Fibroblast of mammary gland (primary cell): ENCODE measurements at places on chromosomes 11 and 22.
A peak's percentile ranks its signal among the peaks of the same experiment; 100 is the strongest.

GRCh38 chr22:50192436-50193204 is 6.9 kb downstream of the TRABD start:
- no peak for DNase-seq

DNA sequence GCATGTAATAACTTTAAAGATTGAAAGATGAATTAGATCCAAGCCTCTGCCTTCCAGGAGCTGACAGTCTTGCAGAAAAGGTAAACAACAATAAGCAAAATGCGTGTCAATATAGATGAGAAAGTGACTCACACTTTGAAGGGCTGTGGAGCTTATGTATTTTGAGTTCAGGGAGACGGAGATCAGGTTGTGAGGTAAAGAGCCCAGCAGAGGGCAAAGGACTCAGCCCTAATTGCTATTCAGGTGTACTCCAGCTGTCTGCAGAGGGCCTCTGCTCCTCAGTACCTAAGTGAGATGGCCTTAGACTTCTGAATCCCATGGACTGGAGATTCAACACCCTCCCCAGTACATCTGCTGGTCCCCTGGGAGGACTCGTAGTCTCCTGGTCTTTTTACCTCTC is 22.9 kb upstream of the CTR9 start:
- DNase-seq, result no peak

GRCh38 chr22:19656541-19657251 is 57.6 kb upstream of the SEPTIN5 start:
- no peak for DNase-seq

DNA sequence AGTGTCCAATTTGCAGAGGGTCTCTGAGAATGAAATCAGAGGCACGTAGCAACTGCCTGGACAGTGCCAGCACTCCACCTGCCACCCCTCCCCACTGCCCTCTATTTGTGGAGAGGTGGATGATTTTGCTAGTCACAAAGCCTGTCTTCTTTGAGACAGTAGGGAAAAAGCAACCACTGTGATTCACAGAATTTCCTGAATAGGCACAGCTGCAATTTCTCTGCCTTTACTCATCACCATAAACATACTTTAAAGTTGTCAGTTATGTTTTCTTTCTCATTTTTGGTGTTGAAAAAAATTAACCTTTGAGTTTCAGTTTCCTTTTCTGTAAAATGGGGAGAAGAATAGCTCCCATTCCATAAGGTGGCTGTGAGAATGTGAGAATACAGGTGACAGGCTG is 134.3 kb downstream of the TEAD1 start:
- DNase-seq, result peak; percentile 60

DNA sequence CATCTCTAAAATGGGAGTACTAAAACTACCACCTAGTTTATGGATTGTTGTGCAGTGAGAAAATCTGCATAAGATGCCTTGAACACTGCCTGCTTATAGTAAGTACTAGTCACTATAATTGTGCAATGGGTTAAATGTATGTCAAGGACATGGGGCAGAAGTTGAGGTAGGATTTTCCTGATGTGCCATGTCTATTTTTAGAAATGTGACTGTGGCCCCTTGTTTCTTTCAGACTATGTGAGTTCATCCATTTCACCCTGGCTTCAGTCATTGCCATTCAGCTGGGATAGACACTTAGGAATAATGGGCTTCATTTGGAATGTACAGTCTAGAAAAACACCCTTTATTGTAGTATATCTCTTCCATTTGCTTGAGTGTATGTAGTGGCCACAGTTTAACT is 51.4 kb downstream of the BDNF start:
- no peak for DNase-seq

DNA sequence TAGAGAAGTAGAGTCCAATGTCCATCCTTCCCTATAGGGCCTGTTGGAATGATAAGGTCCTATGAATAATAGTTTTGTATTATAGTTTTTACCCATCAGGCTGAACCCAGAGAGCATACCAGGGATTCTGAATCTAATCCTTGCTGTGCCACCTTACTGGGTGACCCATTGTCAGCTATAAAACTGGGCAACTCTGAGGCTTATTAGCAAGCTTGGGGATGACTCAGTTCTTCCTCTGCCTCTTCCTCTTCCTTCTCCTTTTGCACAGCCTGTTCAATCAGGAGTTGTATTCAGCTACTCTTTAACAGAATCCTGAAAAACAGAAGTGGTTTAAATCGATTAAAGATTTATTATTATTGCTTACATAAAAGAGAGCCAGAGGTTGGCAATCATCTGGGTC is 8.9 kb downstream of the HEPHL1 start:
- DNase-seq, result no peak

DNA sequence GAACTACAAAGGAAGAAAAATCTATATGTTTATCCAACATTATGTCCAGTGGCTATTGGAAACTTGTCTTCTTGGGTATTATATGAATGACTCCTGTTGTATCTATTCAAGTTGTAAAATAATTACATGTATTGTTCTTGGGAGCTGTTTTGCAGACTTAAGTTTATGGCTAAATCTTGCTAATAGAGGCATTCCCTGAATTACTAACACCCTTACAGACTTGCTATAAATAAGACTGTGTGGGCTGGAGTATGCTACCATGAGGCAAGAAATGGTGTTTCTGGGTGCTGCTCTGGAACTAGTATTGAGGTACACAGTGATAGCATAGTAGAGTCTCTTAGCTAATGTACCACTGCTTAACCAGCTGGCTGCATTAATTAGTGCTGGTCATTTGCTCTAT is 155.1 kb downstream of the HIPK3 start:
- no peak for DNase-seq

DNA sequence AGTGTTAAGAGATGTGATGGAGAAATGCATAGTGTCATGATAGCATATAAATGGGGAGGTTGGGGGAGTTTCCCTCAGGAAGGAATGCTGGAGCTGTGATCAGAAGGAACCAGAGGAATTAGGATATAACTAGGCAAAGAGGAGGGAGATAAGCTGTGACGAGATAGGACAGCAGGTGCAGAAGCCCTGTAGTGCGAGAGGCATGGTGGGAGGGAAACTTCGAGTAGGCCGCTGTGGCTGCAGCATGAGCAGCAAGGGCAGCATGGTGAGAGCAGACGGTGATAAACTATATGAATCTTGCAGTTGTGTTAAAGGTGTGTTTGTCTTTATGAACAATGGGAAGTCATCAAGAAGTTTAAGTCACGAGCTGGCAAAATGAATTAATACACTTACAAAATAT is 109.9 kb downstream of the EMSY start:
- no peak for DNase-seq

- DNase-seq, result no peak
These were observed 404.5 kb downstream of the LARGE1 start for GRCh38 chr22:33515795-33516194.

- no peak for DNase-seq
These were observed 10.8 kb downstream of the KCTD17 start for GRCh38 chr22:37062376-37062675.

DNA sequence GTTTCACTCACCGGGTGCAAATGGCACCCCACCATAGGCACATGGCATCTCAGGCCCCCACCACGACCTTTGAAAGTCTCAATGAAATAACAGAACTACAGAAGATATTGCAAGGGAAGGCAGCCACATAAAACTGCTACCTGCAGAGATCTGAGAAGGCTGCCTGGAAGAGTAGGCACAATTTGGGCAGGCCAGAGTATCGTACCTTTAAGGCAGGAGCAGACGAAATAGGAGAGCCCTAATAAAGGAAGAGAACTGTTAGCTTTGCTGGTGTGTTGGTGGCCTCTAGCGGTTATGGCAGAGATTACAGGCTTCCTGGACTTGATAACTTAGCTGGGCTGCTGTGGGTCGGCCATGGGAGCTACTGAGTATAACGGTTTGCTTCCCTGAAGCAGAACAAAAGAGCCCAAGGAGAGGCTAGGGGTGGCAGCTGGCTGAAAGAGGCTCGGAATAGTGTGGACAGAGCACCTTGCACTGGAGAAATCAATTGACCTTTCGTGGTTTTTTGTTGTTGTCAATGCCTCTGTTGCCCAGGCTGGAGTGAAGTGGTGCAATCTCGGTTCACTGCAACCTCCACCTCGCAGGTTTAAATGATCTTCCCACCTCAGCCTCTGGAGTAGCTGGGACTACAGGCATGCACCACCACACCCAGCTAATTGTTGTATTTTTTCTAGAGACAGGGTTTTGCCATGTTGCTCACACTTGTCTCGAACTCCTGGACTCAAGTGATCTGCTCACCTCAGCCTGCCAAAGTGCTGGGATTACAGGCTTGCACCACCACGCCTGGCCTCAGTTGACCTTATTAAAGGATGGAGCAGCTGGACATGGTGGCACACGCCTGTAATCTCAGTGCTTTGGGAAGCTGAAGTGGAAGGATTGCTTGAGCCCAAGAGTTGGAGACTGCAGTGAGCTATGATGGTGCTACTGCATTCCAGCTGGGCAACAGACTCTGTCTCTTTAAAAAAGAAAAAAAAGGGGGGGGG is 4.8 kb downstream of the SDF2L1 start:
- peak; percentile 77 for DNase-seq

DNA sequence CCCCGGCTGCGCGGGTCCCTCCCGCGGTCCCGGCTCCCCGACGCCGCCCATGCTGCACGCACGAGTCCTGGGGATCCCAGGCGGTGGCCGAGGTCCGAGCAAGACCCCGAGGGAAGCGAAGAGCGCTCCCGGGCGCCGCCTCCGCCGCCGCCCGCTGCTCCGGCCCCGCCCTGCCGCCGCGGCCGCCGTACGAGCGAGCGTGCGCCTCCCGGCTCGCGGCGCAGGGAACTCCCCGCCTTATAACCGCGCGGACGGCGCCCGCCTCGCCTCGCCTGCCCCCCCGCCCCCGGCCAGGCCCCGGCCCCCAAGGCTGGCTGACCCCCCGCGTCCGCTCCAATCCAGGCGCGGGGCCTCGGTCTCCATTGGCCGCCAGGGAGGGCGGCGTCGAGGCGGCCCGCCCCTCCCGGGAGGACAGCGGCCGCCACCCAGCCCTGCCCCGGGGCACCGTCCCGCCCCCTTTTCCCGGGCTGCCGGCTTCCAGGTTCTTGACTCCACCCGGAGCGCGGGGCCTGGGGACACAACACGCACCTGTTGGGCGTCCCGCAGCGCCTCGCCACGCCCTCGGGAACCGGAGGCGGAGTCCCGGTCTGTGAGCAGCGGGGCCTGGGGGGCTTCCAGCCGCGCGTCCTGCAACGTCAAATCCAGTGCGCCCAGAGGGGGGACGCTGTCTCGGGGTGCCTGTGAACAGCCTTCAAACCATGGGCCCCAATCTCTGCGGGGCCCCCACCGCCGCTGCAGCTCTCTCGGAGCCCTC is at the start of gene FADS3:
FADS3 (minus strand) TSS at position 215 of the 754 bp plus-strand sequence; CDS start at position 51, 164 bp downstream.
- DNase-seq, result peak; percentile 63

DNA sequence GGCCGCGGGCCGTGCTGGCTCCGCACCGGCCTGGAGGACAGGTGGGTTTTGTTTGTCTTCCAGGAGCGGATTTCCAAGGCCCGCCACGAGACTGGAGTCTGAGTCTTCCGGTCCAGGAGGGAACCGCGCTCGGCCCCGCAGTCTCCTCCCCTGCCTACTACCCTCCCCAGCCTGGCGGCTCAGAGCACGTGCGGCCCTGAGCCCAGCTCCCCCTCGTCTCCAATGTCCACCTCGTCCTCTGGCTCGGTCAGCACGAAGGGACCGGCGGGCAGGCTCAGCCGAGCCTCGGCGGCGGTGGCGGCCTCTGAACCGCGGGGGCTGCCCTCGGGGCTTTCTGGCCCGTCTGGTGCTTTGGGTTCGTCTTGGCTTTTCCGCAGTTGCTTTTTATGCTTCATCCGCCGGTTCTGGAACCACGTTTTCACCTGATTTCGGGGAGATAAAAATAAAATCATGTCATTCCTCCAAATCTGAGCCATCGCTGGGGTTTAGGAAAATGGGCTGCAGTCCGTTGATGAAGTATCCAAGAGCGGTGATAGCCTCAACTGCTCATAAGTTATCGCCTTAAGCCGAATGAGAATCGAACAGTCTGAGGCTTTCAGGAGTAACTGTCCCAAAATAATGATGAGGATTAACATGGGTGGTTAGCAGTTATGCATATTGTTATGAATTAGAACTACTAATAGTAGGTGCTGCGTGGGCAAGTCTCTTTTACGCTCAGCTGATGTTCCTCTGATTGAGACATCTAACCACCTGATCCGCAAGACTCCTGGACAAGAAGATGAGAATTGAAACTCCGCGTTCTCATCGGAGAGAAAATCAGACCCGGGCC is 4.0 kb downstream of the BSX start:
- no peak for DNase-seq

GRCh38 chr22:26852176-26852575 is 194.8 kb downstream of the MIAT start:
- DNase-seq, result no peak

DNA sequence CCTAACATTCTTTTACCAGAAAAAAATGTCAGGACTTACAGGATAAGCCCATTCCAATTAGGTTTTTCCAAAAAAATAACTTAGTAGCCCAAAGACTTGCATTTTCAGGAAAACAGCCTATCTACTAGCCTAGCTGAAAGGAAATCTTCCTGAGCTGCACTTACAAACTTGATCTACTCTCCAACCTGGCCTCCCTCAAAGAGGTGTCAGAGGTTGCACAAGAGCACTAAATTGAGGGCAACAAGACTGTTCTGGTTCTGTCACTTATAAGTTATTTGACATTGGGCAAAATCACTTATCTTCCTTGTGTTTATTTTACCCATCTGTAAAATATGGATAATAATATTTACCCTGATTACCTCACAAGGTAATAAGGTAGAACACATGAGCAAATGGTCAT is 7.9 kb upstream of the SOX6 start:
- DNase-seq, result no peak

DNA sequence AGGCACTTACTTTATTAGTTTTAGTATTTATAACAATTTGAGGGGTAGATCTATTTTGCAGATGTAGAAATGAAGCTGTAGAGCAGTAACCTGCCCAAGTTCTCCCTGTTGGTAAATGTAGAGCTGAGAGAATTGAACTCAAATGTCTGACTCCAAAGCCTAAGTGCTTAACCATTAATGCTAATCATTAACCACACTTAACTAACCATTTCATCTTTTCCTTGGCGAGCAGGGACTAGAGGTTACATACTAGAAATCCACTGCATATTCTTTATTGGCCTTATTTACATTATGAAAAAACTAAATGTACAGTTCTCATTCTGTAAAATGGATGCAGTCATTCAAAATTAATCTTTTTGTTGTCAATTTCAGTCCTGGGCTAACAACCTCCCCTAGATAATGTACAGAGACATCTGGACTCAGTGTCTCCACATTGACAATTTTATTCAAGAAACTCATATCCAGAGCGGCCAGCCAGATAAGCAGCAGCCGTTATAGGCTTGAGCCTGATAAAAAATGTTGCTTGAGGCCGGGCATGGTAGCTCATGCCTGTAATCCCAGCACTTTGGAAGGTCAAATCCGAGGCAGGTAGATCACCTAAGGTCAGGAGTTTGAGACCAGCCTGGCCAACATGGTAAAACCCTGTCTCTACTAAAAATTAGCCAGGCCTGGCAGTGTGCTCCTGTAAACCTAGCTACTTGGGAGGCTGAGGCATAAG is 76.7 kb upstream of the PICALM start:
- no peak for DNase-seq
